Type B pancreatic cell (in vitro differentiated cells): ENCODE measurements at places on chromosomes 7 and 10. TPM values are rescaled to one million over a fixed set of nuclear protein-coding genes. Genes with fewer than 3 reads are reported as not detected.

DNA sequence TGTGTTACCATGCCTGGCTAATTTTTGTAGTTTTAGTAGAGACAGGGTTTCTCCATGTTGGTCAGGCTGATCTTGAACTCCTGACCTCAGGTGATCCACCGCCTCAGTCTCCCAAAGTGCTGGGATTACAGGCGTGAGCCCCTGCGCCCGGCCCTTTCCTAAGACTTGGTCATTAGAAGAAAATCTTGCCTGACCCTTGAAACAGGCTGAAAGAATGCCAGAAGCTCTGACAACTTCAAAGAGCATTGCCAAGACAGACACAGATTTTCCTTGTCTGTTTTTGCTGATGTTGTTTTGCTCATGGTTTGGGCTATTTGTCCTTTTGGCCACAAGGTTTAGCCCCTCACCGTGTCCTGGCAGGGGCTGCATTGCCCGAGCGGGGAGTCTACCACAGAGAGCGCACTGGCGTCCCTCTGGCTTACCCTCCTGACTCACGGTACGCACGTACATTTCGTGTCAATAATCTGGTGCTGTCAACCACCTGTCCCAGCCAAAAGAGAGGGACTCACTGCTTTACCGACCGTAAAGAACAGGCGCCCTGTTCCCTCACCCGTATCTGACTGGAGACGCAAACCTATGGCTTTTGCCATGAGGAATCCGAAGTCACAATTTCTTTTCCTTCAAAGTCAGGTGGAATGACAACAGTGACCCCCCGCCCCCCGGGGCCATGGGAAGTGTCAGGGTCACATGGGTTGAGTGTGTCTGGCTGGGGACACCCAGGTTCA, 10.1 kb upstream of the INPP5A start:
- peaks cover 7% of the 10 kb centered on the region for H3K27me3 ChIP-seq
- DNase-seq, result no peak
- H3K27ac ChIP-seq, result no peak overlapping the region

- peaks cover 4% of the 10 kb centered on the region for H3K4me1 ChIP-seq
- H3K36me3 ChIP-seq, result no peaks in the 10 kb centered on the region
- no peaks in the 10 kb centered on the region for H3K27me3 ChIP-seq
- H3K4me3 ChIP-seq, result no peak overlapping the region
- no peak for DNase-seq
- H3K27ac ChIP-seq, result no peak overlapping the region
Measured at GRCh38 chr7:10266976-10267375, 706.7 kb upstream of the PHF14 start.

DNA sequence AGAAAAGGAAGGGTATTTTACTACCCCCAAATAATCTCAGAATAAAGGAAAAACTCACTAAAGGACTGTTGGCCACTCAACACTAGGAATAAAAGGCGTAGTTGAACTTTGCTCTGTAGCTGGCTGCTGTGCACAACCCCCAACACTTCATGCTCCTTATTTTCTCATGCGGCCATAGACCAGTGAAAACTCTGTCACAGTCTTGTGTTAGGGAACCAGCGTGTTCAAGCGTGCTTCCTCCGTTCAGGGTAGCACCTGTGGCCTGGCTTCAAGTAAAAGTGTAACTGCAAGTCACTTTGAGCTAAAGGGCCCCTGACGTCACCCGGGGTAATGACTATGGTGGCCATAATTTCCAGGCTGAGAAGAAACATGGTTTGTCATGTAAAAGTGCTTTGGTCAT, 27.0 kb downstream of the BLNK start:
- no peak for DNase-seq
- no peak overlapping the region for H3K4me3 ChIP-seq
- no peaks in the 10 kb centered on the region for H3K27me3 ChIP-seq
- peaks cover 3% of the 10 kb centered on the region for H3K4me1 ChIP-seq
- H3K27ac ChIP-seq, result peak overlapping the region; percentile 14

- H3K27ac ChIP-seq, result peak overlapping the region; percentile 52
- peak overlapping the region; percentile 65 for H3K4me3 ChIP-seq
- no peaks in the 10 kb centered on the region for H3K36me3 ChIP-seq
- peaks cover 55% of the 10 kb centered on the region for H3K4me1 ChIP-seq
- no peak for DNase-seq
Measured at GRCh38 chr10:95459446-95460045, 101.6 kb downstream of the SORBS1 start.

The SLIT1 gene
- 2.2 and 55.7 TPM in 2 replicates for total RNA-seq

DNA sequence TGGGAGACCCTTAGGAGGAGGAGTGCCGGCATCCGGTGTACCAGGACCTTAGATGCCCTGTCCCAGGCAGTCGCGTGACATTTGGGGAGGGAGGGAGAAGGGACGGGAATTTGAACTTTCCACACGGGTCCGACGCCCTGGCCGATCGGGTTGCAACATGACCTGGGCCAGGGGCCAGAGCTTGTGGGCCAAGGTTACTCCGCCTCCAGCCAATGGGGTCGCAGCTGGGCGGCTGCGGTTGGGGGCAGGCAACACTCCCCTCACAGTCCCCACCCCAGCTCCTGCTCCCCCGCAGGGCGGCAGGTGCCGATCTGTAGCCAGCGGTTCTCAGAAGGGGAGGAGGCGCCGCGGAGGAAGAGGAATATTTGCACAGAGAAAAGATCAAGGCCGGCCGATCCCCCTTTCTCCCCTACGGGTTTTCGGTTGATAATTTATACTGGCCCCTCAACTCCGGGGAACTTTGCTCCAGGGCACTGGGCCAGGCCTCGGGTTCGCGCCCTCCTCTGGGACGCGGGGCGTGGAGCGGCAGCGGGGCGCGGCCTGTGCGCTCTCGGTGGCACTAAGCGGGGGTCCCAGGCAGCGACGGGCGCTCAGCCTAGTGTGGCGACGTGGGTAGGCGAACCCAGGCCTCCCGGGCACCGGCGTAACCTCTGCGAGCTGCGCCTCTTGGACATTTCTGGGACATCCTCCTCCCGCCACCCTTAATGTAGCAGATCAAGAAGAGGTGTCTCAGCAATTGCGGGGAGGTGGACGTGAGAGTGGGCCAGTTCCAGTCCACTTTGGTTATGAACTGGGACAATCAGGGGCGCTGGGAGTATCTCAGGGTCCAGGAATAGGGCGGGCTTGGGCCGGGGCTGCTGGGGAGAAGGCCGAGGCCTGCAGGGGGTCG, 1.2 kb downstream of the MLXIPL start:
- peaks cover 49% of the 10 kb centered on the region for H3K27me3 ChIP-seq
- peak overlapping the region; percentile 23 for H3K27ac ChIP-seq
- no peaks in the 10 kb centered on the region for H3K4me1 ChIP-seq
- DNase-seq, result no peak
- H3K36me3 ChIP-seq, result no peaks in the 10 kb centered on the region
- peak overlapping the region; percentile 82 for H3K4me3 ChIP-seq

DNA sequence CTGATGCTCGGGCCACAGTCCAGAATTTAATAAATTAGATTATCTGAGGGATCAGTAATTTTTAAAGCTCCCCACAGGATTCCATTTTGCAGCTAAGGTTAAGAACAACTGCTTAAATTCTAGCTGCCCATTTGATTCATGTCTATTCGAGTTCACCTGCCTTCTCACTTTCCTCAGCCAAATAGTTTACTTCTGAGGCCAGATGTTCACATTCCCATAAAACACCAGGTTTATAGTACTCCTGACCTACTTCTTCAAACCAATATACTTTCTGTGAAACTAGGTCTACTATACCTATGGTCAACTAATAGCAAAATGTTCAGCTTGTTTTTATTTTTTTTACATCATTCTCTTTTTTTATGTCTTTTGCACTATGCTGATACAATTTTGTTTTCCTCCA, 86.3 kb downstream of the GPR158 start:
- no peaks in the 10 kb centered on the region for H3K27me3 ChIP-seq
- no peaks in the 10 kb centered on the region for H3K36me3 ChIP-seq
- DNase-seq, result no peak
- H3K27ac ChIP-seq, result no peak overlapping the region
- no peaks in the 10 kb centered on the region for H3K4me1 ChIP-seq

- no peaks in the 10 kb centered on the region for H3K4me1 ChIP-seq
- H3K27ac ChIP-seq, result no peak overlapping the region
- DNase-seq, result no peak
- H3K4me3 ChIP-seq, result no peak overlapping the region
- H3K36me3 ChIP-seq, result no peaks in the 10 kb centered on the region
Measured at GRCh38 chr7:70881167-70881847, 250.6 kb upstream of the GALNT17 start.

The GIMAP5 gene
- total RNA-seq, result not detected in 2 replicates

- H3K27ac ChIP-seq, result peak overlapping the region; percentile 20
- H3K4me1 ChIP-seq, result peaks cover 6% of the 10 kb centered on the region
- DNase-seq, result no peak
Measured at GRCh38 chr10:70174058-70174741, 3.9 kb upstream of the SAR1A start.

DNA sequence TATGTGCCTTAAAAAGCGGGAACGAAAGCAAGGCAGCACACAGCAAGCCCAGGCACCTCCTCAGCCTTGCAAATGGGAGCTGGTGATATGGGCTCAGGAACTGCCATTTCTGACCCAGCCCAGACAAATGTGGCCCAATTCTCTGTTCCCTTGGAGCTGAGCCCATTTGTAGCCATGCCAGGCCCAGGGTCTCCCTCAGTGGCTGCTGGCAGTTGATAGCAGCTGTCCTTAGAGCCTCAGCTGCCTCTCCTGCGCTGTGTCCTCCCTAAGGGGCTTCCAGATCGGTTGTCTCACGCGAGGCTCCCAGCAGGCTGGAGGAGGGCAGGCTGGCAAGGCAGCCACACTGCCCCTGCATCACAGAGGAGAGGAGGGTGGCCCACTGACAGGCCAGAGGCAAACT, 275.8 kb downstream of the KCNMA1 start:
- DNase-seq, result no peak
- no peak overlapping the region for H3K4me3 ChIP-seq
- no peaks in the 10 kb centered on the region for H3K36me3 ChIP-seq
- peaks cover 8% of the 10 kb centered on the region for H3K27me3 ChIP-seq

The OR2A1 gene
- total RNA-seq, result 0.38 TPM in 1 of 2 replicates, not detected in the other

The TRIM50 gene
- total RNA-seq, result 0.76 and 4.6 TPM in 2 replicates

DNA sequence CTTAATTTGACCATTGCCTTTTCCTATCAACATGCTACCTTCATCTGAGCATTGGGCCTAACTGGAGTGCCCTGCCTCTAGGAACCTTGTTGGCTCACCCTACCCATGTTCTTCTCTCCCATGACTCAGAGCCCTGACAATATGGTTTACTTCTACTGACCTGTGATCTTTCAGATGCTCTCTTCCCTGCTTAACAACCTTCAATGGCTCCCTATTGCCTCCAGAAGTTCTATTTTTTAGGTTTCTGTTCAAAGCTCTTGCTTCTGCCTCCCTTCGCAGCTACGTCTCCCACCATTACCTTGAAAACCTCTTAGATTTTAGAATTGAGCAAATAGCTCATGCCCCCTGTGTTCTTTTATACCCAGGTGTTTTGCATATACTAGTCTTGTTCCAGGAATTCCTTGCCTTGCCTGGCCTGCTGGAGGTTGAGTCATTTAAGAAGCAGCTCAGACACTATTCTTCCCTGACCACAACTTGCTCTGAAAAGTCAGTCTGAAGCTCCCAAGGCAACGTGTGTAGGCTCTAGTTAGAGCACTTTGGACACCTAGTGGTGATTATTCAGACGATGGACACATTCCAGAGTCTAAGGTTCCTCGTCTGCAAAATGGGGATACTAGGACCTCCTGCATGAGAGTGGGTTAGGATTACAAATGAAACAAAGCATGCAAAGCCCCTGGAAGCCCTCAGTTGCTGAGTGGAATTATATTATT, 64.4 kb upstream of the EMX2 start:
- H3K4me1 ChIP-seq, result no peaks in the 10 kb centered on the region
- H3K36me3 ChIP-seq, result no peaks in the 10 kb centered on the region
- DNase-seq, result no peak
- no peak overlapping the region for H3K27ac ChIP-seq
- H3K4me3 ChIP-seq, result no peak overlapping the region
- H3K27me3 ChIP-seq, result peaks cover 15% of the 10 kb centered on the region

The NPVF gene
- total RNA-seq, result not detected in 2 replicates

- no peak for DNase-seq
- no peak overlapping the region for H3K4me3 ChIP-seq
- no peak overlapping the region for H3K27ac ChIP-seq
Measured at GRCh38 chr7:1607696-1608095, 37.9 kb upstream of the PSMG3 start.

The NAT16 gene
- not detected in 2 replicates for total RNA-seq
